ENCODE measurements at places on chromosomes 6 and 20.

GRCh38 chr20:38144598-38144973 is 20.5 kb downstream of the TGM2 start:
- DNase-seq: no peak

- DNase-seq: no peak
Measured at GRCh38 chr20:219290-220115, 7.6 kb upstream of the DEFB129 start.

DNA sequence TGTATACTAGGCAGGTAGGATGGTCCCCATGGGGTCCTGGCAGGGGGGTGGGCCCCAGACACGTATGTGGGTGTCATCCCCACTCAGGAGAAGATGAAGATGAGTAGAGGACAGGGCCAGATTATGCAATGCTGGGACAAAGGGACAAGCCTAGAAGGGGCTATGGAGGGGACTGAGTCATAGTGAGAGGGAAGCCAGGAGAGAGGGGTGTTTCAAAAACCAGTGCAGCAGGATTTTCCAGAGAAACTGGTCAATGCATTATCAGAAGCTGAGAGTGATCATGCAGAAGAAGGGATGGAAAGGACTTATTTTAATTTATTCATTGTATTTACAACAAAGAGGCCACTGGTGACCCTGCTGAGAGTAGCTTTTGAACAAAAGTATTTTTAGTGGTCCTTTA is 74.0 kb downstream of the PPP1R3G start:
- DNase-seq: no peak

- DNase-seq: no peak
Measured at GRCh38 chr6:156402227-156402626, 375.0 kb upstream of the ARID1B start.

GRCh38 chr6:53864781-53865180 is 70.0 kb downstream of the LRRC1 start:
- DNase-seq: no peak

- DNase-seq: no peak
Measured at GRCh38 chr6:31165986-31166385, 4.5 kb downstream of the POU5F1 start.
